Nucleus accumbens (tissue), 56 donors: ENCODE measurements at places on chromosomes 5 and 9.

DNA sequence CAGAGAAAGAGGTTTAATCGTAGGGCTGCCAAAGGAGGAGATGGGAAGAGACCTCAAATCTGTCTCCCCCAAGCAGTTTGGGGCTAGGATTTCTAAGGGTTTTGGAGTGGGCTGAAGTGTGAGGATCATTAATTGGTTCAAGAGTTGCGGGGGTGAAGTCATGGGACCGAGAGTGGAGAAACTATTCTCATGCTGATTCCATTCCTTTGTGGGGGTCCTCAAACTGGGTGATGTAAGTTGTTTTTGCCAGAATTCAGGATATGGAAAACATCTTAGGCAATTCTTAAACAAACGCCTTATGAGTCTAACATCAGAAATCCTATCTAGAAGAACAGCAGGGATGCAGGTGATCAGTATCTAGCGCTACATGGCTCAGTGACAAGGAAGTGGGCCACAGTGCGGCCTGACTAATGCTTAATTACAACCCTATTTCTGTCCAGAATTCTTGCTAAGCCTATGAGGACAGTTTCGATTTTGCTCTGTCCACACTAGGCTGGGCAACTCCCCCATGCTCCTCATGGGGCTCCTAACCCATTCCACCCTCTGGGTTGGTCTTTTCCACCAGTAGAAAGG is 27.7 kb upstream of the TRIO start:
- DNase-seq, result no peak

- no peak for DNase-seq
These were observed 109.8 kb upstream of the DAP start for GRCh38 chr5:10870791-10871190.

GRCh38 chr5:179822444-179822990 is 1.8 kb downstream of the SQSTM1 start:
- DNase-seq, result no peak

GRCh38 chr5:74556631-74557595 is 83.6 kb downstream of the ENC1 start:
- DNase-seq, result no peak

DNA sequence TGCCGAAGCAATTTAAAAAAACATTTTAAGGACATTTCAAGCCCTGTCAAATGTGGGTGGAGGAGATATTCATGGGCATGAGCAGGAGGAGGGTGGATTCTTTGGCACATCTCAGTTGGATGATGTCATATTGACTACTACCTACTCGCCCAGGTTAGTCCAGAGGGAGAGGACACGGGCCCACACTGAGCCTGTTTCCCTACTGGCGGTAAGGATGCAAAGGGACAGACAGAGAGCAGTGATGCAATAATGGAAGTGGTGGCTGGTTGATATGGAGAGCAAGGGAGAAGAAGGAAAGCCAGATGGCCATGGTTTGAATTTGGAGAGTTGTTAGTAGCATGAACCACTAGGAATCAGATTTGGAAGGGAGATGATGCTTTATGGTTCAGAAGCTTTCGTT is 34.1 kb upstream of the PDE8B start:
- DNase-seq, result no peak

DNA sequence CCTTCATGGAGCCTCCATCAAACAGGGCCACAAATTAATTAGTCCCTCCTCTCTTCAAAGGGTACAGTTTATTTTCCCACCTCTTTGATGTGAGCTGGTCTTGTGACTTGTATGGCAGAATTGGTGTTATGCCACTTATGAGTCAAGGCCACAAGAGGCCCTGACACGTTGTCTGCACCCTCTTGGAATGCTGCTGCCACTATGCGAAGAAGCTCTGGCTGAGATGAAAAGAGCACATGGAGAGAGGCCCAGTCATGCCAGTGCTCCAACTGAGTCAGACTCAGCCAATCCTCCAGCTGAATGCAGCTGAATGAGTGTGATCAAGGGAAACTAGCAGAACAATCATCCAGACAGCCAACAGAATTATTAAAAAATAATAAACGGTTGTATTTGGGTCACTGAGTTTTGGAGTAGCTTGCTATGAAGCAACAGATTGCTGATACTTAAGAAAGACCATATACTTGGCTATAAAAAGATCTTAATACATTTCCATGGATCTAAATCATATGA is 128.3 kb downstream of the MARCHF11 start:
- no peak for DNase-seq

DNA sequence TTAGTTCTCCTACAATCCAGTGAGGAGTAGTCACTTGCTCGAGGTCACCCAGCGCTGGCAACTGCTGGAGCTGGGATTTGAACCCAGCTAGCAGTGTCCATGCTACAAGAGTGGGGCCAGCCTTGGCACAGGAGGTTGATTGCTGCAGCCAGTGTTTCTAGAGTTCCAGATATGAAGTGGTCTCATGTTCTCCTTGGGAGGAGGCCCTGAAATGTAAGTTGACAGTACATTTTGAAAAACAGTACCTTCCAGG is 802 bp downstream of the CCDC107 start:
- no peak for DNase-seq

GRCh38 chr9:87275047-87275725 is 222.5 kb upstream of the DAPK1 start:
- no peak for DNase-seq

DNA sequence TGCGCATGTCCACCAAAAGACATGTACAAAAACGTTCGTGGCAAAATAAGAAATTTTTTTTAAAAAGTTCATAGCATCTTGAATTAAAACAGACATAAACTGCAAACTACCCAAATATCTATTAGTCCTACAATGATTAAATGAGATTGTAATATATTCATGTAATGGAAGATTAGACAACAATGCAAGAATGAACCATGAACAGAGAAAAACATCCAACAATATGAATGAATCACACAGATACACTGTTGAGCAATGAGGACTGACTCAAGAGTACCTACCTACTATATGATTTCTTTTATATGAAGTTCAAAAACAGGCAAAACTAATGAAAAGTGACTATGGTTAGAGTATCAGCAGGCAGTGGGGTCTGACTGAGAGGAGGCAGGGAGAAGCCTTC is 17.9 kb upstream of the CTNNAL1 start:
- no peak for DNase-seq

- no peak for DNase-seq
These were observed 17.3 kb upstream of the MED10 start for GRCh38 chr5:6395621-6396020.

GRCh38 chr9:5665059-5665458 is 36.2 kb downstream of the RIC1 start:
- DNase-seq, result no peak

DNA sequence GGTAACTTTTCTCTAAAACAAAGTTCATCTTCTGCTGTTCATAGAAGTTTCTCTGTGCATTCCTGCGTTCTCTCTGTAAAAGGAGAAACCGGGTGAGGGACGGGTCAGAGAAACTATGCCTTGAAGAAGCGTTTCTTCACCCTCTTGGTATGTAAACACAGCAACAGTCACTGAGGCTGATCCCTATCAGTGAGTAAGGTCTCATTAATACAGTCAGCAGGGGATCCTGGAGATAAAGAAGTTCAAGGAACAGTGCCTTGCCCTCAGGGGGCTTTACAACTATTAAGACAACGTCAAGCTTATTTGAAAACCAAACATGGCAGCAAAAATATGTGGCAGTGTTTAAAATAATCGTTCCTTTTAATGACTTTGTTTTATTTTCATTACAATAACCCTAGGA is 202.9 kb upstream of the IL12B start:
- no peak for DNase-seq

DNA sequence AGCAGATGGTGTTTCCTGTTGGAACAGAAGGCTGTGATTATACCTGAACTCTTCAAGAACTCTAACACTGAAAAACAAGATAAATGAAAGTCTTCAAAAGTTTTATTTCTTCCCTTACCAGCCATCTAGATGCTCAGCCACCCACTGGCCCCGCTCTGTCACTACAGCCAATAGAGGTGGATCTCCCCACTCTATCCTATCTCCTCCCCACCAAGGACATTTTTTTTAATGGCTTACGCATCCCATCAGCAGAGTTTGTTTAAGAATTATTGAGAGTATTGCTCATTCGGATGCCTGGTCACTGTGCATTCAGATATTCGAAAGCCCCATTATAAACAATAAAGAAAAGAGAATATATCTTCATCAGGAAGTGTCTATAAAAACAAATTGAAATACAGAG is 159.4 kb downstream of the RASEF start:
- no peak for DNase-seq

DNA sequence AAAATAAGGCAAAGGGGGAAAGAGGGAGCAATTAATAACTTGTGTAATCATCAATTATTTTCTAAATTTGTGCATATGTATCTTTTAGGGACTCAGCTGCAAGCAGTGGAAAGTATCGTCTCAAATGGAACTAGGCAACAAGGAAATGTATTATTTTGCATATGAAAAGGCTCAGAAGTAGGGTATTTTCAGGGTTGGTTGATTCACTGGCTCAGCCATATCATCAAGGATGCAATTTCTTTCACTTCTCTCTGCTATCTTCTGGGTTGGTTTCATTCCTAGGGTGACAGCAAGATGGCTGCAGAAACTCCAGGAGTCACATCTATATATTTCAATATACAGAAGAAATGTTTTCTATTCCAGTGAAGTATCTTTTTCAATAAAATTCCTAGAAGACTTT is 509.8 kb downstream of the DMAC1 start:
- no peak for DNase-seq

- no peak for DNase-seq
These were observed 83.8 kb upstream of the IL6ST start for GRCh38 chr5:56078278-56079156.

DNA sequence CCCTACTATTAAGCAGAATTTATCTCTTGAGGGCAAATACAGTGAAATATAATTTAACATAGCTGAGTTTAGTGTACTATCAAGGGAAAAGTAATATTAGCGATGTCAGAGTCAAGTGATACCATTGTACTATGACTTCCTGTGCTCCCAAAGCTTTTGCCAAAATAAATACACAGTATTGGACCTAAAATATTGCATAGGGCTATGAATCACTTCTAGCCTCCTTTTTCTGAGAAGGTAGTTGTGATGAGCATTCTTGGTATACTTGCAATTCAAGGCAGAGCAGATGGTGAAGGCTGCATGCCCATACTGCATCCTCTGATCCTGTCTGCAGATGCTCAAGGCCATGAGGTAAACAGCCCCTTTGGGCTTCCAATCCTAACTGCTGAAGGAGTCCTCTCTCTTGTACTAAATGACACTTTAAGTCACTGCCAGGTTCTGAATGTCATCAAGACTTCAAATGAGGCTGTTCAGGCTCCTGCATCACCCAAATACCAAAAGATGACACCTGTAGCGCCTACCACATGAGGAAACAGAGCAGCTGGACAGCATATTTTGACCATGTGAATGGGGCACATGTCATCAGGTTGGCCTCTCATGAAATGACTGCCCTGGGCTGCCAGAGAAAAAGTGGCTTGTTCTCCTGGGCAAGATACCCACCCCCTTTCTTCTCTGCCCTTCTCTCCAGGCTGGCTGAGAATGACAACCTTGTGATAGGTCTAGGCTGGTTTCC is 29.7 kb upstream of the PPP2CA start:
- DNase-seq, result no peak

- DNase-seq, result no peak
These were observed 69.3 kb downstream of the PAX5 start for GRCh38 chr9:36964791-36965190.

GRCh38 chr5:137320056-137321045 is 178.8 kb downstream of the SPOCK1 start:
- peak; percentile 16 for DNase-seq

DNA sequence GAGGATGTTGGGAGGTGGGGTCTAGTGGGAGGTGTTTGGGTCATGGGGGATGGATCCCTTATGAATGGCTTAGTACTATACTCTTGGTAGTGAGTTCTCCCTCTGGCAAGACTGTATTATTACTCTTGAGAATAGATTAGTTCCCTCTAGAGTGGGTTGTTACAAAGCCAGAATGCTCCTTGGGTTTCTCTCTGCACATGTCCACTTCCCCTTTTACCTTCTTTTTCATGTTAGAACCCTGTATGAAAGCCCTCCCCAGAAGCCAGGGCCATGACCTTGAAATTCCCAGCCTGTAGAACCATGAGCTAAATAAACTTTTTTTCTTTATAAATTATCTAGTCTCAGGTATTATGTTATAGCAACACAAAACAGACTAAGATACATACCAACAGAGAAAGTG is 31.1 kb downstream of the SLC24A2 start:
- DNase-seq, result no peak
